ENCODE measurements at places on chromosomes 4 and X.
A peak's percentile ranks its signal among the peaks of the same experiment; 100 is the strongest.

DNA sequence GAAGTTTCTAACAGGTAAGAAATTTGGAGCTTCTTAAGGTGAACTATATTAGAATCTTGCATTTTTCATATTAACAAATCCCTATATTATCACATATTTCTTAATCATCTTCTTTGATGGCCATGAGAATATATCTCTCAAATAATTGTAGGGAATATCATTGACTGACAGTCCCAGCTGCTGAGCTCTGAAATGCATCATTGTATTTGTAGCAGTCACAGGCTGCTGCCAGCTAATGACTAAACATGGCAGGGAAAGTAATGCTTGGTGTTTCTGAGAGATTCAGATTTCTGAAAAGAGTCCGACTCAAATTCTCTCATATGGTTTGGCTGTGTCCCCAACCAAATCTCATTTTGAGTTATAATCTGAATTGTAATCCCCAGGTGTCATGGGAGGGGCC is 171.9 kb downstream of the TRAM1L1 start:
- no peak for DNase-seq

DNA sequence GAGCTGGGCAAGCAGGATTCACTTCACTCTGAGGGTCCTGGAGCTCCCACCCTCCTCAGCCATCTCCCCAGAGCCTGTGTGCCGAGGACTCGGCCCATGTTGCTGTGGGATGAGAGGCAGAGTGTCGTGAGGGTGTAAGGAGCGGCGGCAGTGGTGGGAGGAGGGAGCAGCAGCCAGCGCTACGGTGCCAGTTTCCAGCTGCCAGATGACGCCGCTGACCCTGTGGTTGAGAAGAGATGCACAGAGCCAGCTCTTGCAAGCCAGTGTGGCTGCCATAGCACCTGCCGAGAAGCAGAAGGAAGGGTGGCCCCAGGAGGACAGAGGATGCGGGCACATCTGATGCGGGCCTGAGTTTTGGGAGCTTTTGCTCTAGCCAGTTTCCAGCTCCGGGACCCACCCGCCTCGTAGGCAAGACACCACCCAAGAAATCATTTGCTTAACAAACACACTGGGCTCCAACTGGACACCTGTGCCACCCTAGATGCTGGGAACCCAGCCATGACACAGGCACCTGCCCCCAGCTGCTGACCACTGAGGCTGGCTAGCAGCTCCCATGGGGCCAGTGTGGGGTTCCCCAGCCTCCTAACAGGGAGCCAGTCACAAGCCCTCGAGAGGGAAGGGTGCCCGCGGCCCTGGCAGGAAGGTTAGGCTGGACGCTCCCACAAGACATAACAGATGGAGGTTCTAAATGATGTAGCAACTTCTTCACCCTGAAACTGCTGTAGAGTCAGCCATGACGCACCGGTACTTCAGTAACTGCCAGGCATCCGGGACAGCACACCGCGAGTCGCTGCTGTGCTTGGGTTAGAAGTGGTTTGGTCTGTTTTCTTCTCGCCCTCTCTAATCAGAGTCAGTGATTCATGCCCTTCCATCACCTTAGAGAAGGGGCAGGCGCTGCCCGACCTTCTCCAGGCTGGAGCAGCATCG is 8.9 kb downstream of the MSANTD1 start:
- peak; percentile 53 for DNase-seq

DNA sequence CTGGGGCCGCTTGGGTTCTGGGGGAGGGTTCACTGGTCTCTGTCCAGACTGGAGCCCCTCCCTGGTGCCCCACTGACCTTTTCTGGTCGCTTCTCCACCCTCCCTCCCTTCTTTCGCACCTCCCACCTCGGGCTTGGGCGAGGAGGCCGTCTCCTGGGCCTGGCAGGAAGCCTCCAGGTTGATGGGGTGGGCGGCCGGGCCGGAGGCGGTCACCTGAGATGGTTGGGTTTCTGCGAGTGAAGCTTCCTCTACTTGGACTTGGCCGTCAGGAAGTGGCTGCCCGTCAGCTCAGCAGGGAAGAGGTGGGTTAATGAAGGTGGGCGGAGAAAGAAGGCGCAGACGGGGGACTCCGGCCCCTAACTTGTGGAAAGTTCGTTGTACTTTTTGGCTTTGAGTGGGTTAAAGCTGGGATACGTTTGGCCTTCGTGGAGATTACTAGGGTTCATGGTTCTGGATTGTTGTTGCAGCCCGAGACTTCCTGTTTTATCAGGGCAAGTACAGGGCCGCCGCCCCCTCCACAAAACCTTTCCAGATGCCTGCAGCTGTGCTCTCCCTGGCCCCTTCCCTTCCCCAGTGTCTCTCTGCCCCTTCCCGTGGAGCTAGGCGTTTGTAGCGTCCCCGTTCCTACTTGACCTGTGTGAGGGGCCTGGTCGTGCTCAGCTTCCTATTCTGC is 1.2 kb downstream of the AKAP17A start:
- DNase-seq: no peak

GRCh38 chr4:182143822-182144625 is 99.2 kb upstream of the TENM3 start:
- no peak for DNase-seq

DNA sequence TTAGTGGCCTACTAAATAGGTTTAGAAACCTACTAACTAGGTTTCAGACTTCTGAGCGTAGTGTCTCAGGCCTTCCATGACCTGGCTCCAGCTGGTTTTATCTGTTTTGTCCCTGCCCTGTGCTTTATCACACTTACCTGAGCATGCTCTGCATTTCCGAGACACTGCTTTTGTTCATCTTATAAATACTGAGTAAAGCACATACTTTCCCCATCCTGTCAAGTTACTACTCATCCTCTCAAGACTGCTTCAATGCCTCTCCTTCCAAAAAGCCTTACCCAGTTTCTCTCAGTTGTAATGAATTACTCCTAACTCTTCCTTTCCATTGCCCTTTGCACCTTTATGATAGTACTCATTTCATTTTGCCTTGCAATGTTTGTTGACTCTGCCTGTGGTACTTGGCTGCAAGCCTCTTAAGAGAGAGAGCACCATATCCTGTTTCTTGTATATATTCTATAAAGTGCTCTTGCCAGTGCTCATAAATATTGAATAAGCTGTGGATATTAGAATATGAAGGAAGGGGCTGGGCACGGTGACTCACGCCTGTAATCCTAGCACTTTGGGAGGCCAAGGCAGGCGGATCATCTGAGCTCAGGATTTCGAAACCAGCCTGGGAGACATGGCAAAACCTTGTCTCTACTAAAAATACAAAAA is 34.4 kb downstream of the SLAIN2 start:
- no peak for DNase-seq

- DNase-seq: no peak
Measured at GRCh38 chr4:149223659-149224058, 592.0 kb downstream of the IQCM start.

- no peak for DNase-seq
Measured at GRCh38 chr4:15976456-15977447, 13.8 kb upstream of the FGFBP2 start.

DNA sequence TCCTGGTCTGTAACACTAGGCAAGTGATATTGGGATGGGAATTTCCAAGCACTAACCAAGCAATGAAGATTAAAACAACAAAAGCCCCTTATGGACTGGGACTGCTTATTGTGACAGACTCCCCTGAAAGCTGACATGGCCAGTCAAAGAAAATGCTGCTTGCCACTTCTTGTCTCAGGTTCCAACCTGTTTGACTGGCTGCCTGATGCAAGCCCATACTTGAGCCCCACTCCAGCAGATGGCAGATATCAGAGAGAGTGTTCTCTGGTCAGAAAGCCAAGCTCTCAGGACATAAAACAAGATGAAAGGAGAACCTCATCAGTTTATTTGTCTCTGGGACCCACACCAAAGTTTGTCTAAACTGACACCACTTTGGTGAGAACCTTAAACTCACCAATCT is 15.5 kb upstream of the IGBP1 start:
- DNase-seq: no peak

- DNase-seq: no peak
Measured at GRCh38 chrX:108735679-108736508, 469 bp downstream of the IRS4 start.

DNA sequence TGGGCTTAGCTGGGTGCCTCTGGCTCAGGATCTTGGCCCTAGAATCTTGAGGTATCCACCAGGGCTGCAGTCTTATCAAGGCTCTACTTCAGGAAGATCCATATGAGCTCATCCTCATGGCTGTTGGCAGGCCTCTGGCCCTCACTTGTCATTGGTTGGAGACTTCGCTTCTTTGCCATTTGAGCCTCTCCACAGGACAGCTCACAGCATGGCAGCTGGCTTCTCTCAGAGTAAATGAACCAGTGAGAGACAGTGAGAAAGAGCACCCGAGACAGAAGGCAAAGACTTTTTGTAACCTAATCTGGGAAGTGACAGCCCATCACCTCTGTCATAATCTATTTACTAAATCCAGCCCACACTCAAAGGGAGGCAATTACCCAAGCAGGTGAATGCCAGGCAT is 236.8 kb downstream of the GPAT3 start:
- DNase-seq: no peak

All from Right ventricle myocardium inferior (tissue), 1 donor.